Bone marrow (tissue), 2 donors: ENCODE measurements at places on chromosomes 3 and 15.

GRCh38 chr3:150830094-150830681 is 67.2 kb upstream of the SIAH2 start:
- no peak for DNase-seq

DNA sequence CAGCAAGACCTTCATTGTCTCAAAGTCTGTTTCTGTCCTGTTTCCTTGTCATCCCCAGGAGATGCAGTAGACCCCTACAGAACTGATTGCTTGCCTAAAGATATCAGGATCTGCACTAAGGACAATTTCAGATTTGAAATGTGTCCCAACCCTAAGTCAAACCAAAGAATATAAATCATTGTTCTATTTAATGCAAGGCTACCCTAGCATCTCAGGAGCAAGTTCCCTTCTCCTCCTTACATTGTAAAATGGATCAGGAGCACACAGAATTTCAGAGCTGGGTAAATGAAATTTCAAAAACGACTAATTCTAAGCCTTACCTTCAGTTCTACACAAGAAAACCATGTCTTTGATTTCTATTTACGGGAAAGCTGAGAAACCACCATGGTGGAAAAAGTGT is 360.9 kb upstream of the KCNH8 start:
- no peak for DNase-seq

GRCh38 chr3:46438831-46439230 is 25.9 kb downstream of the LTF start:
- DNase-seq: no peak

DNA sequence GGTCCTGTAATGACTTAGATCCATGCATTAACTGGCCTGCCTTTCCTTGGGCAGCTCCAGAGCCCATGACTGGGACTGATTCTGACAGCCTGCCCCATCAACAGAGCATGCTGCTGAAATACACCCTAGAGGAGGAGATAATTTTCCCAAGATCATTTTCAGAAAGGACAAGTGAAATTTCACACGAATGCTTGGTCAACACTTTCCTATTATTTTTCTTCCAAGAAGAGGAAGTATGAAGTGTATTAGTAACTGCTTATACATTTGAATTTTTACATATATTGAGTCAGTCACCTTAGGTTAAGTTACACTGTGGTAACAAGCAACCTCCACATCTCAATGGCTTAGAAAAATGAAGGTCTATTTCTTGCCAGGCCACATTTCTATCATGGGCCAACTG is 9.7 kb upstream of the NMNAT3 start:
- DNase-seq: no peak

DNA sequence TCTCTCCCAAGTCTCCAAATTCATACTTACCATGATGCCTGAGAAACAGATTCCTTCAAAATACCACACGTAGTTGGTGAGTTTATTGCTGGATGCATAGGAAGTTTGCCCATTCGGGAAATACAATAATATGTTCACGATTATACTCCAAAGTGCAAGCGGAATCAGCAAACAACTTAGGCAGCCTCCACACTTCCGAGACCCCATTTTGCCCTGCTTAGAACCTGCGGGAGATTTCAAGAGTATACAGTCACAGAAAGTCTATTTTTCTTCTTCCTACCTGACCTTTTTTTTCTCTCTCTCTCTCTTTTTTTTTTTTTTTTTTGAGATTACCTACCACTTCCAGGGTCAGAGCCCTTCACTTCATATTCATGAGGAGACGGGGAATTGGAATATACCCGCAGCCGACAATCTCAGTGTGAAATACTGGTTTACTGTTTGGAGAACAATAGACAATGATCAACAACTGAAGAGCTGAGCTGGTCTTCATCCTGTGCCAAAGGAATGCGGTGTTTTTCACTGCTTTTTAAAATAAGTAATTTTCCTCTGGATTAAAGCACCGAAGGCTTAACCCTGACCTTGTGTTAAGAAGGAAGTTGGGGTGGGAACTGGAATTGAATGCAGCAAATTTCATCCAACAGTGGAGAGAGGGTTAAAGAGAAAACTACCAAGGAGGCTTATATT is at the start of gene TM4SF18:
TSS of gene TM4SF18 (minus strand) at position 461 of the 684 bp plus-strand sequence. CDS start at position 207, 254 bp downstream.
- no peak for DNase-seq

DNA sequence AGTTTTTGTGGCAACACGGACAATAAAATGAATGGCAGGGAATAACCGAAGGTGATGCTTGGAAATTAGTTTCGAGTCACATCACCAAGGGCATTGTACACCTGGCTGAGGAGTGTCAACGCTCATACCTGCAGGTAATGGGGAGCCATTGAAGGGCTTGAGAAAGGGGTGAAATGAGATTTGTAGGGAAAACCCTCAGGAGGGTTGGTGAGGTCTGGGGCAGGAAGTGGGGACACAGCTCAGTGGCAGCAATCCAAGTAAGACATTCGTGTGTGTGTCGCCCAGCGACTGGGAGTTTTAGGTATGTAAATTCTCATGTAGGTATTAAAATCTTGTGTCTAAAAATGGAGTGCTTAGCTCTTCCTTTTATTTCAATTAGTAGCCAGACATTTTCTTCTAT is 14.3 kb downstream of the PARP14 start:
- DNase-seq: no peak

- DNase-seq: no peak
These were observed 59.6 kb upstream of the GOLIM4 start for GRCh38 chr3:168155303-168155702.

DNA sequence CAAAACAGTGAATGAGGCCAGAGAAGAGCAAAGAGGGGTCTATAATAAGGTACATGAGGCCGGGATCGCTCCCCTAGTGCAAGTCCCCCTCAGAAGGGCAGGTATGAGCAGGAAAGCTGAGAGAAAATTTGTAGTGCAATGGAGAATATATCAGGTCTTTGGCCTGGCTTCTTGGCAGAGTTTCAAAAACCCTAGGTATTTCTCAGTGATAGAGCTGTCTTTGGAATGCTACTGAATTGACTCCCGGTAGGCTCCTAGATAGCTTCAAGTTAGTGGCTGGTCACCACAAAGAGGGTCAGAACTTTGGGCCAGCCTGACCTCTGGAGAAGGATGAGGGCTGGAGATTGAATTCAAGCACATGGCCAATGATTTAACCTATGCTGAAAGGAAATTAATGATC is 30.6 kb upstream of the OXTR start:
- no peak for DNase-seq

- DNase-seq: no peak
These were observed 54.4 kb downstream of the LRRK1 start for GRCh38 chr15:100973351-100974111.

DNA sequence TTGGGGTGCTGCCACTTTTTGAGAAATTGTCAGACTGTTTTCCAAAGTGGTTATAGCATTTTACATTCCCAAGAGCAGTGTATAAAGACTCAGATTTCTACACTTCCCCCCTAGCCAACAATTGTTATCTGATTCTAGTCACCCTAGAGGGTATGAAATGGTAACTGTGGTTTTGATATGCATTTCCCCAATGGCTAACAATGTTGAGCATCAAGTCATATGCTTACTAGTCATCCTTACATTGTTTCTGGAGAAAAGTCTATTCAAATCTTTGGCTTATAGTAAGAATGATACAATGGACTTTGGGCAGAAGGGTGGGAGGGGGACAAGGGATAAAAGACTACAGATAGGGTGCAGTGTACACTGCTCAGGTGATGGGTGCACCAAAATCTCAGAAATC is 73.3 kb downstream of the CSNK1G1 start:
- no peak for DNase-seq

DNA sequence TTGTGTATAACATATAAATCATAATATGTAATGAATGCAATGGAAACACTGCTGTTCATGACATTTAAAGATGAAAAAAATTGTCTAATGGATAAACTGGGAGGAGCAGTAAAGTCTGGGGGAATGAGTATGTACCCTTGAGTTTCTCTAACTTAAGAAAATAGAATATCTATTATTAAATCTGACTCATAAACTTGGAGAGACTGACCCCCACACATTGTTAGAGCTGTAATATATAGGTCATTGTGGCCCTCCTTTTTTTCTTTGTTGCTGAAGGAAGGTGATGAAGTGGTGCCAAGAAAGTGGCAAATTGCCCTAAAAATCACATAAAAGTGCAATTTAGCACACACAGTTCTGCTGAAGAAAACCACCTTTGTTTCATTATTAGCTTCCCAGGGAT is 389.8 kb upstream of the RARB start:
- DNase-seq: no peak

DNA sequence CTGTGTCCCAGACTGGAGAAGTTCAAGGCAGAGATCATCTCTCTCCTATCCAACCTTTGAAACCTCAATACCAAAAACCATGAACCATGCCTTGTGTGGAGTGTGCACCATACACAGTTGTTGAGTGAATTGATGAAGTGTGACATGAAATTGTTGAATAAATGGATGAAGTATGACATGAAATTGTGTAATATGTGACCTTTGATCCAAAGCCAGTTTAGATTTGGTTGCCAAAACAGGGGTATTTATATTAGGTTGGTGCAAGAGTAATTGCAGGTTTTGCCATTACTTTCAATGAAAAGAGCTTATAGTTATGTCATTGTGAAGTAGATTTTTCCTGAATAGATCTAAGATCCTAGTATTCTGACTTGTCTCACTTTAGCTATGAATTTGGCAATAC is 3.1 kb upstream of the MAGI1 start:
- no peak for DNase-seq

- DNase-seq: no peak
These were observed 1.7 kb downstream of the SLC25A20 start for GRCh38 chr3:48896936-48897335.

DNA sequence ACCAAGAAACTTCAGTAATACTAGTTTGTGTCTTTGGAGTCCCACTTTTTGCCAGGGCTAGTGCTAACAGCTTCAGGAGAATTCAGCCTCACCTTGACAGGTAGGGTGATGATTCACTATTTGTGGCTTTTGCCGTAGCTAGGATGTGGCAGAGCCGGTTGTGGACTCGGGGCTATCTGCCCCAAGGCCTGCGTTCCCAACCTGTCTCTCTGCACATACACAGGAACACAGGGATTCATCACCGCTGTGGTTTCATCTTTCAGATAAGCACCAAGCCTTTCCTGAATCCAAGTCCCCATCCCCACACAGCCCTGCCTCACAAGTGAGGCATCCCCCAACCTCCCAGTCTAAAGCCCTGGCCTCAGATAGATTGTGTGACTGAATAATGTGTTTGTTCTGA is 45.2 kb upstream of the POLG start:
- DNase-seq: no peak

GRCh38 chr15:70669966-70670658 is 93.2 kb downstream of the UACA start:
- no peak for DNase-seq

DNA sequence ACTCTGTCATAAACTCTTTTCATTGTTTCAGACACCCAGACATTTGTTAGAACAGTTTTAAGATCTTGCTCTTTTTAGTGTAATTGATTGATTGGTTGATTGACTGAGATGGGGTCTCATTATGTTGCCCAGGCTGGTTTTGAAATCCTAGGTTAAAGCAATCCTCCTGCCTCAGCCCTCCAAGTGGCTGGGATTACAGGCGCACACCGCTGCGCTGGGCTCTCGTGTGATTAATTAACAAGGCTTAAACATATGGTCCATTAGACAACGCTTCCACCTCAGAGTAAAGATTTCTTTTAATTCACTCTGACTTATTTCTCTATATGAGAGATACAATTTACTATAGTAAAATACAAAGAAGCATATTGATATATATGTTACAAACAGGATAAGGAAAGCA is 114.0 kb upstream of the C2CD4B start:
- DNase-seq: no peak

- DNase-seq: no peak
These were observed 108.9 kb upstream of the THBS1 start for GRCh38 chr15:39471785-39472574.

DNA sequence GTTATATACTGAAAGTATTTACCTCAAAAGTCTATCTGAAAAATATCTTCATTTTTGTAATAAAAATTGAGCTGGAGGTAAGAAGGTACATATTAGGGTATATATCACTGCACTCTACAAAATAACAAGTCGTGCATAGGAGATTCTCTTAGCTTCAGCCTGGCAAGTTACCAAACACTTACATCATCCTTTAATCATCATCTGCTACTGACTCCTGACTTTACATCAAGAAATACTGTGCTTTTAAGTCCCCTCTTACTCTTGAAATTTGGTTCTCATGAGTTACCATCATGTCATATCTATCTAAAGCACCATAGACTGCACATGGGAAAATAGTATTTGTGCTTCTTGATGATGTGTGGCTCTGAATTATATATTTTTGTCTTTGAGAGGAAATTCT is 50.8 kb downstream of the LYSMD4 start:
- DNase-seq: no peak

DNA sequence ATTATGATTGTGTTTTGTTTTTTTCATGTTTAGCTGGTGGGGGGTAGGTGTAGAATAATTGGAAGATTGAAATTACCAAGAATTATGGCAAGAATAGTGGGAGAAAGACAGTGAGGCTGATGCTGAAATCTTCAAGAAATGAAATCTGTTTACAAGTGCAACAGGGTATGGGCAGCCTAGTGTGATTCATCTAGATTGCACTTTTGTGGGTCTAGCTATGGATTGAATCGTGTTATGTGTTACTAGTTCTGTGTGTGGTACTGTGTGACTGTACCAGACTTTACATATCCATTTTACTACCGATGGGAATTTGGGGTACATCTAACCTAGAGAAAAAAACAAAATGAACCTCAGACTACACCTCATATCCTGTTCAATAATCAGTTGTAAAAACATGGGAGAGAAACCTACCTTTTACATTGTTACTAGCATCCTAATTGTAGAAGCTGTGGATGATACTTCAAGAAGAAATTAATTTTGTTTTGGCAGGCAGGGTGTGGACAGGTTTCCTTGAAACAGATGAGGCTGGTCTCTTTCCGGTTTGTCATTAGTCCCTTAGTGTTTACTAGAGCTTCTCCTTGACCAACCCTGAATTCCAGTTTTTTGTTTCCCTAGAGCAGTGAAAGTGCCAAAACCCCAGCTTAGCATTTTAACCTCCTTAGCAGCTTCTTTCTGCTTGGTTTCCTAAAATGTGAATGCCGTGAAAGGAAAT is 47.9 kb downstream of the OPA1 start:
- no peak for DNase-seq

DNA sequence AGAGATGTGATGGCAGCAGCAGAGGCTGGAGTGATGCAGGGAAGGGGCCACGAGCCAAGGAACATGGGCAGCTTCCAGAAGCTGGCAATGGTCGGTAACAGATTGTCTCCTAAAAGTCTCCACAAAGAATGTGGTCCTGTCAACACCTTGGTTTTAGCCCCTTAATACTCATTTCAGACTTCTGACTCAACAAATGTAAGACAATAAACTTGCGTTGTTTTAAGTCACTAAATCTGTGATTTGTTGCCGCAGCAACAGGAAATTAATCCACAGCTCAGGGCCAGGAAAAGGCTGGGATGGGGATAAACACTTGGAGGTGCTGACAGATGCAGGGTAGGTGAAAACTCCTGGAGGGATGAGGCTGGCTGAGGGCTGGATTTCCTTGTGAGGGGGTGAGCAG is 69.9 kb downstream of the OXNAD1 start:
- DNase-seq: no peak

- no peak for DNase-seq
These were observed 289.1 kb downstream of the TIGIT start for GRCh38 chr3:114582929-114583328.

- no peak for DNase-seq
These were observed 1.1 kb downstream of the FAM107A start for GRCh38 chr3:58575971-58576652.

- no peak for DNase-seq
These were observed 931.2 kb downstream of the MCTP2 start for GRCh38 chr15:95162531-95162930.
